GM04504 (cell line): ENCODE measurements at places on chromosomes 16 and 17.

DNA sequence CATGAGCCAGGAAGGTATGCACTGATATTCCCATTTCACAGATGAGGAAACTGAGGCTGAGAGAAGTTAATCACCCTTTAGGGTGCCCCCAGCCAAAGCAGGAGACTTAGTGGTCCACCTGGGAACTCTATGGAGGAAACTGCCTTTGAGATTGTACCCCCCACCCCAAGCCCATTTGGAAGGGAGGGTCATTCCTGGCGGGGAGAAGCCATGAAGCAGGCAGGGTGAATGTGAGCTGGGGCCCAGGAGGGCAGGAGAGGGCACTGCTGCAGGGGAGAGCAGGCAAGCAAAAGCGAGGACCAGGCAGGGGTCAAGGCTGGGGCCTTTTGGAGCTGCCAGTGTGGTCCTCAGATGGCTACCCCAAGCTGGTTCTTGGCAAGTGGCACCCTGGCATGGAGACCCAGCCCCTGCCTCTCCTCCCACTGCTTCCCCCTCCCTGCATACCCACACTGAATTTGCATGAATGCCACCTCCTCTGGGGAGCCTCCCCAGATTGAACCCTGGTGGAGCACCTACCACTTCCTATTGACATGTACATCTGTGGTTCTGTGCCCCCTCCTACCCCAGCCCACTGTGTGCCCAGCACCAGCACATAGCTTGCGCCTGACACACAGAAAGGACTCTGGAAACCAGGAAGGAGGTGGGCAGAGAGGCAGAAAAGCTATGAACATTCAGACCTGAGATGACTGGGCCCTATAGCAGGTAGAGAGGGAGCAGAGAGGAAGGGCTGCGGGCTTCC is 965 bp upstream of the TMC6 start:
- DNase-seq, result no peak

GRCh38 chr17:39933912-39934311 is 6.4 kb downstream of the LRRC3C start:
- no peak for DNase-seq

- no peak for DNase-seq
Observed at GRCh38 chr16:86090461-86091170, 191.7 kb downstream of the IRF8 start.

DNA sequence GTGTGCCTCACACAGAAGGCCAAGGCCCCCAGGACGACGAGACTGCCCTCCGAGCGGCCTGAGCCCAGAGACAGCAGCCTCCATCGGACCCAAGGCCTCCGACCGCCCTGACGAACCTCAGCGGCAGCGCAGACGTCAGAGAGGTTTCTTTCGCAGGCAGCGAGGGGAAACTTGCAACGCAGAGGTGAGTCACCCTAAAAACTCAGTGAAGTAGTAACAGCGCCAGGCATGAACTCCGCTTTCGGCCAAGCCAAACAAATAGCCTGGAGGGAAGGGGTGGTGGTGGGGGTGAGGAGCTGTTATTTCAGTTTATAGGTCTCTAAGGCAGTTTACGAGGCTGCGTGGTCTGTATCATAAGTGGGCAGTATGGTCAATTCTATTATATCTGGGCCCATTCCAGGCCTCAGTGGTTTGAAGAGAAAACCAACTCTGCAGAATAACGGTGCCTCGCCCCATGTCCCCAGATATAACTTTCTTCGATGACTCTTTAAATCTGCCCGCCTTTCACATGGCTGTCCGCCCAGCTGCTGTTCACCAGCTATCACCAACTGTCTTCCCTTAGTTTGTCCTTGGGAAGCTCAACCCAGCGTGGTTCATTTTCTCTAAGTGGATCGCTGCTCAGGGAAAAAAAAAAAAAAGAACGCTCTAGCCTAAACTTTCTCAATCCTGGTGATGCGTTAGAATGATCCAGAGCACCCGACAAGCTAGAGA is 43.5 kb upstream of the FOXF1 start:
- DNase-seq, result no peak

- DNase-seq, result no peak
Observed at GRCh38 chr17:55822028-55822427, 71.2 kb downstream of the PCTP start.
